Right renal pelvis (tissue), 4 donors: ENCODE measurements at places on chromosomes 1 and 21. TPM values are rescaled to one million over a fixed set of nuclear protein-coding genes. Genes with fewer than 3 reads are reported as not detected.

The NPR1 gene
- 66.5 TPM for polyA plus RNA-seq

The DYRK3 gene
- polyA plus RNA-seq: 8.0 TPM

The OR2T2 gene
- polyA plus RNA-seq: not detected

The DNAH14 gene
- polyA plus RNA-seq: 15.3 TPM

The GFI1 gene
- polyA plus RNA-seq: 0.21 TPM

The AMPD1 gene
- not detected for polyA plus RNA-seq

The FCRL1 gene
- polyA plus RNA-seq: 0.20 TPM

The HCN3 gene
- polyA plus RNA-seq: 9.7 TPM

The RGS8 gene
- 0.04 TPM for polyA plus RNA-seq

The GABRD gene
- polyA plus RNA-seq: 3.1 TPM

The NMNAT2 gene
- polyA plus RNA-seq: 4.6 TPM

The SELE gene
- polyA plus RNA-seq: 0.81 TPM
